ENCODE measurements at places on chromosomes 12 and 14.

DNA sequence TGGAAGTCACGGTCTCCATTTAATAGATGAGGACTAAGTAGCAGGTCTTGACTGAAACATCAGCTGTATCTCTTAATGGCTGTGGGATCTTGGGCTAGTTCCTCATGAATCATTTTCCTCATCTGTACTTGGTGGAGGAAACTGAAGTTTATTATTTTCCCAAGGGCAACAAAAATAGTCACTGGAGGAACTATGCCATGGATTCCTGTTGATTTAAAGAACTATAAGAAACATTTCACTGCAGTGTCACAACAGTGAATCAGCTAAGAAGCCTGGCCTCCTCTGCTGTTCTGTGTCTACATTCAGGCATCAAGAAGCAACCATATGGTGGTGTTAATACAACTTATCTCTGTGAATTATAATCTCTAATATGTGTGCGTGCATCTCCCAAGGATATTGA is 200.5 kb downstream of the STXBP6 start:
- DNase-seq: no peak

DNA sequence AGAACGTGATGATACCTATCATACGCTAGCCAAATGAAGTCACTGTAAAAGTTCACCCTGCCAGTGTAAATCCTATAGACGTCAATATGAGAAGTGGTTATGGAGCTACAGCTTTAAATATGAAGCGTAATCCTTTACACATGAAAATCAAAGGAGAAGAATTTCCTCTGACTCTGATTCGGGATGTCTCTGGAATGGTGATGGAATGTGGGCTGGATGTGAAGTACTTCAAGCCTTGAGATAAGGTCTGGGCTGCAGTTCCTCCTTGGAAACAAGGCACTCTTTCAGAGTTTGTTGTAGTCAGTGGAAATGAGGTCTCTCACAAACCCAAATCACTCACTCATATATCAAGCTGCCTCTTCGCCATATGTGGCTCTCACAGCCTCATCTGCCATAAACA is 53.1 kb upstream of the NAP1L1 start:
- no peak for DNase-seq

- DNase-seq: no peak
Observed at GRCh38 chr12:49615725-49616124, 7.6 kb upstream of the PRPF40B start.

GRCh38 chr12:47989023-47989417 is 15.3 kb downstream of the COL2A1 start:
- DNase-seq: no peak

- no peak for DNase-seq
Observed at GRCh38 chr14:99724196-99724891, 40.2 kb downstream of the CYP46A1 start.

GRCh38 chr12:22656831-22657230 is 31.9 kb downstream of the ETNK1 start:
- no peak for DNase-seq

DNA sequence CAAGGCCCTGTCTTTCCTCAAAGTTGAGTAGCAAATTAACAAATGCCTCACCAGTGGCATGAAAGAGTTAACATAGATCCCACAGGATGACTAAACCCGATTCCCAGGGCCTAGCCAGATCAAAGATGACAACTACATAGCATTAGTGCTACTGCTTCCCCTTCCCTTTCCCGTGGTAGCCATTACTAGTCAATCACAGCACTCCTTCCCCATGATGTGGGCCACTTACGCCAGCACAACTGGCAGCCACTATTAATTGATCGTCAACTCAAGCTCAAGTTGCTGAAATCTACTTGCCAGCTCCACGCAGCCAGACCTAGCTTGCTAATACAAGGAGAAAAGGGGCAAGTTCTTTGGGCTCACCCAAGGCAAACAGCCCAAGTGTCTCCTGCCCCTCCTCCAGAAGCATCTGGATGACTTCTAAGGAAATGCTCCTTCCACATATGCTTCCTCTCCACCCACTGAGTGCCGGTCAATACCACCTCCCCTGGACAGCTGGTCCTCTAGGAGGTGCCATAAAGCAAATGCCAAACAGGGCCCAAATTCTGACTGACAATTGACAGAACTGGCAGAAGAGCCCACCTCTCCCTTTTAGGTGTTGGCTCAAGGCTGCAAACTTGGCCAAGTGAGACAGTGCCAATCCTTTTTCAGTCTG is 72.6 kb downstream of the NUAK1 start:
- DNase-seq: no peak

DNA sequence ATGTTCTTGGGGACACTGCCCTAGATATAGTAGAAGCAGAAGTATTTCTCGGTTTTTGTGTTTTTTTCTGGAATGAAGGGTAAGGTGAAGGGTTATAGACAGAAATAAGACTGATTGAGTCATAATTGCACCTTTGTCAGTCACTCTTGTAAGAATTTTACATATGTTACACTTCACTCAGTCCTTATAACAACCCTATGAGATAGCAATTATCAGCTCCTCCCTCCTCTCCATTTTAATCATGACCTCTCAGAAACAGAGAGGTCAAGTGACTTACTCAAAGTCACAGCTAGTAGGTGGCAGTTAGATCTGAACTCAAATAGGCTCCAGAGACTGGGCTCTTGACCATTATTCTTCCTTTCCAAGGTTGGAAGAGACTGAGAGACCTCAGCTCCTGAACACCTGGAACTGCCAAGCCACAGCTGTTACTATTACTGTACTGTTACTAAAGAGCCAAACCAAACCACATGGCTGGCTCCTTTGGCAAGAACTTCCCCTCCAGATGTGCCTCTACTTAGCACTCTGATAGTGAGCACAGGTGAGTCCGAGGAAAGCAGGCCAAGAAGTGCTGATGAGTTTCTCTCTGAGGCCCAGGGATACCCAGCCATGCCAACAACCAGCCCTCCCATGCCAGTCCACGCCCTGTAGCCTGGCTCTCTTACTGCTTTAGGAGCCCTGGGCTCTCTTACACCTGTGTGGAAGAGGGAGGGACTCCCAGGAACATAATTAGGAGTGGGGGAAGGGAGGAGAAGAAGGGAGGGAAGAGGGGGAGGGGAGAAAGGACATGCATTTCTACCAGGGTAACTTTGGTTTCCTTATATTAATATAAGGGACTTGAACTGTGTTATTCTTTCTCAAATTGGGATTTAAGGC is 121.3 kb downstream of the CRADD start:
- DNase-seq: no peak

DNA sequence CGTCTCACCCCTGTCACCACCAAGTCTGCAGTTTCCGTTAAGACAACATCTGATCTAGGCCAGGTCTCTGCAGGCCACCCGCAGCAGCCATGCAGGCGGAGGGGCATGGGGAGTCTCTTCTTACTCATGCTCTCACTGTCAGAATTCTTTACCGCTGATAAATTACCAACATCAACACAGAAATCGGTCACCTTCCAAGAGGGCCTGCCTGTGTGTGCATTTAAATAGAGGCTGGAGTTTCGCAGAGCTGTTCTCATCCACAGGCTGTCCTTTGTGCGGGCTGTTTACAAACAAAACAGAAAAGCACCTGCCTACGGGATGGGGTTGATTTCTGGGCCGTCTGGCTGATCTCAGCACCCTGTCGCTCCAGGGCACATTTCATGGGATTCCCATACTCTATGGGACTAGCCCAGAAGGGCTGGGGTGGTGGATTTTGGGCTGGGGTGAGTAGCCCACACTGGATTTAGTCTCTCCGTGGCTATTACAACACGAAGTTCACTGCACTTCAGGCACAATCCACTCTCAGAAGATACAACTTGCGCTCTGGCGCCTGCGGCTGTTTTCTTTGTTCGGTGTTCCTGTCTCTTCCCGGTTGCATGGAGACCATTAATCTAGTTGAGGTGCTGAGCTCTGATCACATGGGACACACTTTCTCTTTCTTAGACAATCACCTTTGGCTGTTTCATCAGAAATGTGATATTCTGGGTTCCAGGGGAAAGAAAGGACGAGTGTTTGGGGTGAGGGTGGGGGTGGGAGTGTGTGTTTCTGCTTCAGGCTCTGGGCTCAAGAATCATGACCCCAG is 331.1 kb downstream of the GLT1D1 start:
- no peak for DNase-seq

- no peak for DNase-seq
Observed at GRCh38 chr12:29700761-29701481, 82.8 kb downstream of the TMTC1 start.

- no peak for DNase-seq
Observed at GRCh38 chr12:30926243-30927221, at the start of gene TSPAN11. Gene TSPAN11, plus strand, starts transcription at chr12:30926748. Its CDS starts 27,244 bp downstream, at chr12:30953992.

GRCh38 chr12:51814311-51815088 is 34.0 kb downstream of the FIGNL2 start:
- DNase-seq: no peak

DNA sequence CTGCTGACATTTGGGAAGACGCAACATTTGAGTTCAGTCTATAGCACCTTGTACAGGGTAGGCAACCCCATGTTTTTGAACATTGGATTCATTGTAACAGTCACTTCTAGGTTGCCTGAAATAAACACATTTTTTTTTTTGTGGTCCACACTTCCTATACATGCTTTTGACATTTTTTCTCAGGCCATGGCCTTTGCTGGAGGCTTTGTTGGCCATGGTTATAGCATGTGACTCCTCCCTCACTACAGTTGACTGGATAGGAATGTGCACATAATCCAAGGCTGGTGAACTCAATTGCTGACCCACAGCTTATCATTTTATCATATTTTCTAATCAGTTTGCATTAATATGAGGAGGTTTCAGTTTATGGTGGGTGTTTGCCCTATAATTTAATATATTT is 60.6 kb downstream of the TMEM117 start:
- no peak for DNase-seq

- DNase-seq: no peak
Observed at GRCh38 chr12:14772946-14773345, 30.3 kb downstream of the WBP11 start.

- DNase-seq: no peak
Observed at GRCh38 chr12:58601529-58601928, 318.8 kb downstream of the LRIG3 start.

- DNase-seq: no peak
Observed at GRCh38 chr14:88212691-88213090, 110.4 kb downstream of the KCNK10 start.

- no peak for DNase-seq
Observed at GRCh38 chr12:93154096-93154728, 223.5 kb upstream of the NUDT4 start.

GRCh38 chr14:76761136-76761959 is at the start of gene VASH1:
Gene VASH1, plus strand, starts transcription at chr14:76761468. Its CDS starts 1,354 bp downstream, at chr14:76762822.
- peak; percentile 30 for DNase-seq

DNA sequence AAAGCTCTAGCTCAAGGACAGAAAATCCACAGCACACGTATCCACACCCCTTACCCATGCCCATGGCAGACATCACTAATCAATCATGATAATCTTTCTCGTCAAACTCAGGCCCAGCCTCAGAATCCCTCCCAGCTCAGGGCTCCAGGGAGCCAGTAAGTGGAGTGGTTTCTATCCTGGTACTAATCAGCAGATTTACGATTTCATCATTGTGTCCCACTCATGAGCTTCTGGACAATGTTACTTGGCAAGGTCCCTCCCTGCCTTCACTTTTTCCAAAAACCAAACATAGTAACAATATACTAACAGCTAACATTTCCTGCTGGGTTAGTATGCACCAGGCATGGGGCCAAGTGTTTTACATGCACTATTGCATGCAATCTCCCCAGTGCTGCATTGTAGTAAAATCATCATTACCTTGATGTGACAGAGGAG is 45.8 kb upstream of the NCOR2 start:
- DNase-seq: no peak

- peak; percentile 57 for DNase-seq
Observed at GRCh38 chr12:44627387-44628166, 248.5 kb downstream of the NELL2 start.

DNA sequence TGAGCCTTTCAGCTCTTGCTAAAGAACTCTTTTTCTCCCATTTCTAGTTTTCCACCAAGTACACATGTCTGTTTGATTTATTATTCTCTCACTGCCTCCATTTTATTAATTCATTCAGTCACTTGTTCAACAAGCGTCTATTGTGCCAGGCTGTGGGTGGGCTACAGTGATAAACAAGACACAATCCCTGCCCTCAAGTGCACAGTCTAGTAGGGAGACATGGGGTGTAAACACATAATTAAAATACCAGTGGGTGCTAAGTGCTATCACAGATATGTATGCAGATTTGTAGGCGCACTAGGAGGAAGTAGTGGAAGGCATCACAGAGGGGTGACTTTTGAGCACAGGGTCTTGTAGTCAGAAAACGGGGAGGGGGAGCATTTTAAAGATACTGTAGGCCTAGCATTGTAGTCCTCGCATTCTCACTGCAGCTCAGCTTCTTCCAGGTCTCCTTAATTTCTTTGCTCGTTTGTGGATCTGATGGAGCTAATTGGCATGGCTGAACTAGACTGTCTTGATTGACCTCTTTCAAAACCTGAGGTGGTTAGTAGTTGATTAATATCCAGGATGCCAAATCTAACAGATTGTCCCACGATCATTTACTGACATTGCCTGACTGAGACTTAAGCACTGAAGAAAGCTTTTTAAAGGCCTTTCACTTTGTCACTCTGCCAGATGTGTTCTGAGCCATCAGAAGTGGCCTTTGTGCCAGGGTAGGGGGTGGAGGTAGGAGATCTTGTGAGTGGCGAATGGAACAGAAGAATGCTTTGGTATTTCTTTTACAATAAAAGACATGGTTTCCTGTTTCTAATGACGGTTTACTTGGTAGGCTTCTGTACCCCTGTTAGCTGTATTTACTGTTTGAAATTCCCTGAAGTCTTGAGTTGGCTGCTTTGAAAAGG is 116.9 kb downstream of the DIP2B start:
- DNase-seq: no peak

- no peak for DNase-seq
Observed at GRCh38 chr12:59940631-59941342, 345.0 kb downstream of the SLC16A7 start.

Data from NCI-H187 (cell line).